Ovary (tissue), 10 donors: ENCODE measurements at places on chromosomes 3 and 15. TPM values are rescaled to one million over a fixed set of nuclear protein-coding genes. Genes with fewer than 3 reads are reported as not detected.

The SLC6A1 gene
- total RNA-seq: 0.23 TPM

The MUSTN1 gene
- total RNA-seq: 2.3 TPM

The PLSCR5 gene
- total RNA-seq: not detected

The BLM gene
- total RNA-seq: 0.82 TPM

The SETMAR gene
- total RNA-seq: 31.6 TPM

The TMCO5A gene
- total RNA-seq: not detected

The FBXW12 gene
- 0.22 TPM for total RNA-seq

The CISH gene
- 25.3 TPM for total RNA-seq

The FANCD2OS gene
- total RNA-seq: not detected

The SEMA3G gene
- 1.5 TPM for total RNA-seq

The PDZRN3 gene
- total RNA-seq: 112 TPM

The DUOX1 gene
- 9.2 TPM for total RNA-seq

The CPLX3 gene
- total RNA-seq: not detected

The XCR1 gene
- total RNA-seq: 0.18 TPM

The IL17RB gene
- total RNA-seq: 1.1 TPM

The REC114 gene
- not detected for total RNA-seq

The NTRK3 gene
- total RNA-seq: 4.7 TPM

The TMEM40 gene
- not detected for total RNA-seq

The GFM1 gene
- 28.8 TPM for total RNA-seq

The ISLR gene
- 115 TPM for total RNA-seq

The HES1 gene
- 24.6 TPM for total RNA-seq

The PP2D1 gene
- total RNA-seq: not detected

The CEMIP gene
- total RNA-seq: 5.4 TPM

The CCR8 gene
- total RNA-seq: not detected

The SAMD7 gene
- total RNA-seq: not detected

The FETUB gene
- not detected for total RNA-seq

The KCNMB2 gene
- total RNA-seq: 9.5 TPM

The SLC22A13 gene
- 0.15 TPM for total RNA-seq

The PATL2 gene
- 1.9 TPM for total RNA-seq

The CD200 gene
- total RNA-seq: 10.8 TPM

The GOLGA6A gene
- total RNA-seq: not detected

The CHDH gene
- total RNA-seq: 7.0 TPM

The STX19 gene
- total RNA-seq: not detected

The SAXO2 gene
- total RNA-seq: 2.2 TPM

The TMC3 gene
- 0.05 TPM for total RNA-seq

The GOLGA8M gene
- total RNA-seq: 0.23 TPM

The SPCS1 gene
- 80.0 TPM for total RNA-seq

The HGD gene
- total RNA-seq: 1.8 TPM
